Activated effector memory CD4-positive, alpha-beta T cell treated with Interleukin-2 at 50 U/mL for 16 hours (primary cell): ENCODE measurements at places on chromosomes 6 and 20.

DNA sequence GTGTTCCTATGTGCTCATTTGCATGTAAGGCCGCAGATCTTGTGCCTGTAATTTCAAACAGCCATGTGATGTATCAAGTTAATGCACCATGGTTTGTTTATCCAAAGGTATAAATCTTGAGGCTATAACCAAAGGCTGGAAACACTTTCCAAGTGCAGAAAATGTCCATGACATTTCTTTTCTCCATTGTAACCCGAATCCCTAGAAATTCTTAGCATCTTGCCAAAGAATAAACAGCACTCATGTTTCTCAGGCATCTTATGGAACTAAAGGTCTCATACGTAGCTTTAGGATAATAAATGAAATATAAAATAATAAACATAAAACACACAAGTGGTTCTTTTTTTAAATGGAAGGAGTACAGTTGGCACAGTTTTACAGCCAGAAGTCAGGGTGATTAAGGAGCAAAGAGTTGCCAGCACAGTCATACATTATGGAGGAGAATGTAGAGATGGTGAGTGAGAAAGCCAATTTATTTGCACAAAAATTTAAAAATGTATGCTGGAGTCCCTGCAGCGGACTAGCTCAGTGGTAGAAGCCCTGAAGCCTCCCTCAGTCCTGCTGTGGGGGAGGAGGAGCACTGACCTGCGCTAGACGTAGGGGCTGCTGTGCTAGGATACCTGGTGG, 18.0 kb downstream of the CDH26 start:
- DNase-seq: no peak

- DNase-seq: no peak
Measured at GRCh38 chr6:128807577-128807976, 75.4 kb upstream of the LAMA2 start.

GRCh38 chr6:160088069-160088783, 33.4 kb upstream of the SLC22A1 start:
- DNase-seq: no peak

GRCh38 chr6:79335133-79335674, 100.7 kb upstream of the HMGN3 start:
- DNase-seq: no peak

DNA sequence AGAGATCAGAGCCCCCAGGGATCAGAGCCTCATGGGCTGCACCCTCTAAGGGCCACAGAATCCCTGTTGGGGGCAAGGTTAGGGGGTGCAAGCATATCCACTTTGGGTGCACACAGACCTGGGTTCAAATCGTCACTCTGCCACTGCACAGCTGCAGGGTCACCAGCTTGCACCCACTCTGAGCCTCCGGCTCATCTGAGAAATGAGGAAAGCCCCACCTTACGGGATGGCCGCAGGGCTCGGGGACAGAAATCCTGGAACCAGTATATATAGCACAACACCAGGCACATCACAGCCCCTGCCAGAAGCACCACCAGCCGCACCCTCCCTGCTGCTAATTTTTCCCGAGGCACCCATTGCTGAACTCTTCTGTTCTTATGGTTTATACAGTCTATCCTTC, 169.6 kb downstream of the NFATC2 start:
- DNase-seq: no peak

- DNase-seq: no peak
Measured at GRCh38 chr20:21324126-21324525, 21.0 kb downstream of the XRN2 start.

DNA sequence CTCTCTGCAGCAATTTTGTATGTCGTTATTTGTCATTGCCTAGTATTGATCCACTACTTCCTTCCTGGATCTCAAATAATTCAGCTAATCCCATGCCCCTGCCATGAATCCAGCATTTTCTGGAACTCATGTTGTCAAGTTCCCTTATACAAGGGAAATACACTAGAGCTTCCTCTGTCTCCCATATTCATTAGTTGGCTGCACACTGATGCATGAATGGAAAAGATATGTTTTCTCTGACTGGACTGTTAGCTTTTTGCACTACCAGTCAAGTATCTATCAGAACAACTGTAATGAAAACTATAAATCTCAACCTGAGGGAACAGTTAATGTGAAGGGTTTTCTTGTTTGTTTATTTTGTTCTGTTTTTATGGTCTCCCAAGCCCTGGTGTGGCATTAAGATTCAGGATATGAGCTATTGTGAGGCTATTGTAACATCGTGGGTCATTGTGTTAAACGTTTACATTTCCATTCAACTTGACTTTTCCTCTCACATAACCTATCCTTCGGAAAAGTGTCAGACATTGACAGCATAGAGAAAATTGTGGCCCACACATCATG, 102.5 kb upstream of the FAM8A1 start:
- no peak for DNase-seq

GRCh38 chr6:81812401-81812800, 59.9 kb upstream of the TENT5A start:
- no peak for DNase-seq

DNA sequence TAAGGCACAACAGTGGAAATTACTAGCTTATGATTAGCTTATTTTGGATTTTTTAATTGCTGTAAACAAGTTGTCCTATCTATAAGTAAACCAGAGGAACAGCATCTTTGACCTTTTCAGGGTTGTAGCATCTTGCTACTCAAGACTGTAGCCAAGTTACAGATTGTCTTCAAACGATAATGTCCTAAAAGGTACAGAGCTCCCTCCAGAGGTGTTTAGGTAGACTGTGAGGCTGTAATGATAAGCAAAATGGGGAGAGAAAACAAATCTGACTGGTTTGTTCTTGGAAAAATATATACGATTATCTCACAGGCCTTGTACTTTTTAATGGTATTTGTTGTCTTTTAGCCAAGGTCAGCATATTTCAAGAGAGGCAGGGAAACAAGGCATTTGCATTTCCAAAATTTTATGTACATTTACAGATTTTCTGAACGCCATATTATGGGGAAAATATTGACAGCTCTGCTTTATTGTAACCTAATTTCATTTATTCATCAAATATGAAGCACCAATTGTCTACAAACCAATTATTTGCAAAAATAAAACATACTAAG, 273.4 kb downstream of the MEI4 start:
- DNase-seq: no peak
